CD4-positive, alpha-beta T cell treated with Interleukin-12 subunit alpha and Interleukin-12 subunit beta, for 1 hour (primary cell): ENCODE measurements at places on chromosomes 13 and 19.

DNA sequence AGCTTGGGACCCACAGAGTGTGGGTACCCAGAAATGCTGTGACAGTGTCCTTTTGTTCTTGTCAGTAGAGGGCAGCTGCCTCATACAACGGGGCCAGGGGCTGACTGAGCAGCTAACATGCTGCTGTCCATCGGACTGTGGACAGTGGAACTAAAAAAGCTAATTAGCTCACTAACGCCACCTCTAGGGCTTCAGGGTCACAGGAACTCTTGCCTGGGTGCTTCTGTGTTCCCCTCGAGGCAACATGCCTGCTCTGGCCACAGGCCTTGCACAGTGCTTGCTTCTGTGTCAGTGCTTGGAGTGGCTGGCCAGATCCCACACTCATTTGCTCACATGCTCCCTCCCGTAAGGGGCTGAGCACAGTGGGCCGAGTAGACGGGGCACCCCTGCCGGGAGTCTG lies 377.0 kb downstream of the OLFM4 start:
- no peak for DNase-seq

- no peak for DNase-seq
Observed at GRCh38 chr13:106034201-106034600, 501.3 kb downstream of the EFNB2 start.

DNA sequence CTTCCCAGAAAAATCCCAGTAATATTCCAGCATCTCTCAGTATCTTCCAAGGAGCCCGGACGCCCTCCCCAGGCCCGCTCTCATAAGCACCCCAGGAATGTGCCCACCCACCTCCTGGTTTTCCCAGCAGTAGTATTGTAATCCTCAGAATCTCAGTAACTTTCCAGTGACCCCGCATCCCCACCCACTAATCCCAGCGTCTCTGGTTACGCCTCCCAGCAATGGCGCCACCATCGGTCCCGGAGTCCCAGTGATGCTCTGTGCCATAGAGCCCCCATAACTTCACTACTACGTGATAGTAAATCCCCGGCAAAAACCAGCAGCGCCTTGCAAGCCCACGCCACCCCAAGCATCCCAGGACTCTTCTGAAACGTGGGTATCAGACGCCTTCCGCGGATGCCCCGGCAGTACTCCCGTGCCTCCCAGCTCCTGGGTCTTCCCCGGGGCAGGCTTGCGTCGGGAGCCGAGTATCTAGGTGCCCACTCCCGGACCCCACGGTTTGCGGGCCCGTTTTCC lies 928 bp upstream of the PNPLA6 start:
- peak; percentile 27 for DNase-seq

DNA sequence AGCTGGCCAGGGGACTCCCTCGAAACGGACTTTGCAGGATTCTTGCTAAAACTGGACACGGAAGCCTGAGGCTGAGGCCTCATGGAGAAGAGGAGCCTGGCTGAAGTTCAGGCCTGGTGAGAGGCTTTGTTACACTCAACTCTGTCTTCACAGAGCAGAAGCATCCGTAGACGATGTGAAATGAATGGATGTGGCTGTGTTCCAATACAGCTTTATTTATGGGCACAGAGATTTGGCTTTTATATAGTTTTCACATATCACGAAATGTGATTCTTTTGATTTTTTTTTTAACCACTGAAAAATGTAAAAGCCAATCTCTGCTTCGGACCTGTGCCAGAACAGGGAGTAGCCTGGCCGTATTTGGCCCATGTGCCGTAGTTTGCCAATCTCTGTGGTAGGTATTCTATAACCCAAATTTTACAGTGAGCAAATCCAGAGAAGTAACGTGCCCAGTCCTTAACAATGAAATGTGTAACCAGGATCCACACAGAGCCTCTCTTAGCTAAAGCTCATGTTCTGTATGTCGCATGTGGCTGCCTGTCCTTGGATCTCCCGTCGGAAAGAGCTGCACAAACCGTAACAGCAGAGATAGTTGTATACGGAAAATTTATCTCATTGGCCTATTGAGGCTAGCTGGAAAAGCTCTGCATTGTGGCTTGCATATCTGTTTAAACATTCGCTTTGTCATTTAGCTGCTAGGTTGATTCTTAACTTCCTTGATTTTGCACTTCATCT lies 171.6 kb upstream of the RNF113B start:
- no peak for DNase-seq

DNA sequence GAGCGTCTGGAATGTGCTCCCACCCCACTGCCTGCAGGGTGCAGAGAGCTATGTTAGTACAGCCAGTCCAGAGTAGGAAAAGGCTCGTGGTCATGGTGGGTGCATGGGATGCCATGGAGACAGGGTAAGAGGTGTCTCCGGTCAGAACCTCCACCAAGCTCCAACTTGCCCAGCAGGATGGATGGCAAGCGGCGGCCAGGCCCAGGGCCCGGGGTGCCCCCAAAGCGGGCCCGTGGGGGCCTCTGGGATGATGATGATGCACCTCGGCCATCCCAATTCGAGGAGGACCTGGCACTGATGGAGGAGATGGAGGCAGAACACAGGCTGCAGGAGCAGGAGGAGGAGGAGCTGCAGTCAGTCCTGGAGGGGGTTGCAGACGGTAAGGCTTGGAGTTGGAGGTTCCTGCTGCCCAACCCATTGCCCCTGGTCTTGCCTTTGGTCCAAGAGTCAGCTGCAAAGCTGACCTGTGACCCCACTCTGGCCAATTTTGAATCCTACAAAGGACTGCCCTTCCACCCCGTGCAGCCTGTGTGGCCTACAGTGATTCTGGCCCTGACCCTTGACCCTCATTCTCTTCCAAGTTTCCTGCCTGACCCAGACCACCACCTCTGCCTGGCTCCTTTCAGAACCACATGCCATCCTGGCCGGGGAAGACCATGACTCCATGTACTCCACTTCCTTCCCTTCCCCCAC lies 14.7 kb downstream of the POLD1 start:
- no peak for DNase-seq

DNA sequence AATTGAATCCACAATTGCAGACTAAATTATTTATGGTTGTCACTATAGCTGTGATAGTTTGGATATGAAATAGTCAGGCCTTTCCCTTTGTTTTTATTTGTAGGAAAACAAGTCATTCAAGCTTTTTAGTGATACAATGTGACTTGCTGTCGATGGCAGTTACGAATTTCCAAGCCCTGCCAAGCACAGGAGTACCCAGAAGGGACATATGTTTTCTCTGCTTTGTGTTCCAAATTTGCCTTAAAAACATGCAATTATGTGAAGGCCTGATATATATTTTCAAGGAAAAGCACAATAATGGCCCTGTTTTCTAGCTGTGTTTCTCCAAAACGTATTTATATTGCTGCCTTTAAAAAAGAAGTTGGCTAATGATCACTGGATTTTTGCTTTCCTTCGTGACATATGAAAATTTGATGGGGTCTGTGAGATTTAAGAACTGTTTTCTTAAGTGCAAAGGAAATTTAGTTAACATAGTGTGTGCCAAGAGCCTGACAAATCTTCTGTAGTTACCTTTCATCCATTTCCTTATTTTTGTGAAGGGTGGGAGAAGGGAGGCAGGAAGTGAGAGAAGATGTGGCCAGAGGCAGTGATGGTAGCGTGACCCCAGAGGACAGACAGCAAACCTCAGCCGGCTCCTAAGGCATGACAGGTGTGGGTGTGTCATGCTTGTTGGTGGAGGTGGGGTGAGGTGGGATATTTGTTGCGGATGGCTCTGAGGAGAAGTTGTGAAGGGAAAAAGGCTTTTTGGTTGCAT lies 79.6 kb downstream of the TEX26 start:
- DNase-seq: no peak

- no peak for DNase-seq
Observed at GRCh38 chr19:51157265-51157664, 15.2 kb downstream of the SIGLEC7 start.

- no peak for DNase-seq
Observed at GRCh38 chr19:45514376-45515051, 7.2 kb downstream of the VASP start.

GRCh38 chr13:93527748-93528297 lies 301.2 kb downstream of the GPC6 start:
- DNase-seq: no peak
